ENCODE measurements at places on chromosomes 6 and 20. TPM values are rescaled to one million over a fixed set of nuclear protein-coding genes. Genes with fewer than 3 reads are reported as not detected.
A peak's percentile ranks its signal among the peaks of the same experiment; 100 is the strongest.

- H3K27ac ChIP-seq, result no peak overlapping the region
- peaks cover 13% of the 10 kb centered on the region for H3K36me3 ChIP-seq
- no peak overlapping the region for H3K4me3 ChIP-seq
- no peaks in the 10 kb centered on the region for H3K27me3 ChIP-seq
- DNase-seq, result no peak
Observed at GRCh38 chr6:31763619-31763940, 1.1 kb downstream of the SAPCD1 start.

GRCh38 chr6:138656364-138657064 is 117.1 kb upstream of the CCDC28A start:
- H3K27ac ChIP-seq, result peak overlapping the region; percentile 2
- no peak for DNase-seq
- peaks cover 25% of the 10 kb centered on the region for H3K4me1 ChIP-seq
- H3K4me3 ChIP-seq, result no peak overlapping the region
- no peaks in the 10 kb centered on the region for H3K27me3 ChIP-seq

DNA sequence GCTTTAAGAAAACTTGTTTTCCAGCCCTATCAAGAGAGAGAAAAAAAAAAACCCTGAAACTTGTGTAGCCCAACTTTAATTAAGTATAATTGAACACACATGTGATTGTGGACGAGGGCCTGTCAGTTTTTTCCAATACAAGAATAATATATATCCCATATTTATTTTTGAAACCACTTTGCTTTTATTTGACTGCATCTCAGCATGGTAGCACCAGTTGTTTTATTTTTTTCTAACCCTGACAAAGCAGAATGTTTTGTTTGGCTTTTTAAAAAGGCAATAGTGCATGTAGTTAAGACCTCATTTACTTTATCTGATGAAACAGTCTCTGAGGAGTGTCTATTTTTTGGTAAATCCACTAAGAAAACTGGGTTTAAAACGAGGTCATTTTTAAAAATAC is 257.7 kb downstream of the CDKAL1 start:
- no peaks in the 10 kb centered on the region for H3K4me1 ChIP-seq
- no peak for DNase-seq
- no peak overlapping the region for H3K27ac ChIP-seq
- no peaks in the 10 kb centered on the region for H3K36me3 ChIP-seq
- H3K27me3 ChIP-seq, result no peaks in the 10 kb centered on the region
- no peak overlapping the region for H3K4me3 ChIP-seq

DNA sequence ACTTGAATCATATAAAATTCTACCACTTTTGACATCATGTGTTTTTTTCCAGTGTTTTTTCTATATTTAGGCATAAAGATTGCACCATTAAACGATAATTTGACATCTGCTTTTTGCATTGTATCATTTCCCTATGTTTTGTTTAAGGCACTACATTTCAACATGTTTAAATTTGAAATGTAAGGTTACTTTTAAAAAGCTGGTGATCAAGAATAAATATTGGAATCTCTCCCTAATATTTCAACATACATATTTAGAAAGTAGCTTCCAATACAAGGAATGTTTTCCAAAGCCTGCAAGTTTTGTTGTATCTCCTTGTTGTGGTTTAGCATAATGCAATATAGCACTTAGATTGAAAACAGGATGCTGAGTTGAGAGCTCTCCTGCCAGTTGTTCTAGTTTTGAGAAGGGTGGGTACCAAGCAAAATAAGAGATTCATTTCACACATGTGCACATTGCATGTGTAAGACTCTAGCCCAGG is 76.5 kb downstream of the SYNJ2 start:
- H3K4me3 ChIP-seq, result no peak overlapping the region
- peaks cover 36% of the 10 kb centered on the region for H3K4me1 ChIP-seq
- no peaks in the 10 kb centered on the region for H3K27me3 ChIP-seq
- peaks cover 9% of the 10 kb centered on the region for H3K36me3 ChIP-seq

GRCh38 chr6:110310861-110311446 is 47.2 kb downstream of the METTL24 start:
- H3K27me3 ChIP-seq, result no peaks in the 10 kb centered on the region
- H3K4me3 ChIP-seq, result no peak overlapping the region
- H3K4me1 ChIP-seq, result no peaks in the 10 kb centered on the region
- no peaks in the 10 kb centered on the region for H3K36me3 ChIP-seq
- no peak overlapping the region for H3K27ac ChIP-seq

GRCh38 chr6:111718990-111719389 is 113.3 kb upstream of the TRAF3IP2 start:
- H3K36me3 ChIP-seq, result no peaks in the 10 kb centered on the region
- H3K4me3 ChIP-seq, result no peak overlapping the region
- H3K27ac ChIP-seq, result no peak overlapping the region

DNA sequence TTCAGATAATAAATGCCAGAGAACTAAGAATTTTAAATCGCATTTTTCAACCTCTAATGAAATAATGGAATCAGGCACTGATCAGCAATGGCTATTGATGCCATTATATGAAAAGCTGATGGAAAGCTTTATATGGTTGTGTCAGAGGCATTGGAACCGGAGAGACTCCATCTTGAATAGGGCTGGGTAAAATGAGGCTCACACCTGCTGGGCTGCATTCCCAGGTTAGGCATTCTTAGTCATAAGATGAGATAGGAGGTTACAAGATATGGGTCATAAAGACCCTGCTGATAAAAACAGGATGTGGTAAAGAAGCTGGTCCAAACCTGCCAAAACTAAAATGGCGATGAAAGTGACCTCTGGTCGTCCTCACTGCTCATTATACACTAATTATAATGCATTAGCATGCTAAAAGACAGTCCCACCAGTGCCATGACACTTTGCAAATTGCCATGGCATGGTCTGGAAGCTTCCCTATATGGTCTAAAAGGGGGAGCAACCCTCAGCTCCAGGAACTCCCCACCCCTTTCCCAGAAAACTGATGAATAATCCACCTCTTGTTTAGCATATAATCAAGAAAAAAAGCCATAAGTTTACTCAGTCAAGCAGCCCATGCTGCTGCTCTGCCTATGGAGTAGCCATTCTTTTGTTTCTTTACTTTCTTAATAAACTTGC is 40.2 kb upstream of the CD83 start:
- H3K36me3 ChIP-seq, result no peaks in the 10 kb centered on the region
- H3K4me1 ChIP-seq, result peaks cover 34% of the 10 kb centered on the region
- H3K4me3 ChIP-seq, result no peak overlapping the region
- no peak for DNase-seq

GRCh38 chr6:19723545-19723944 is 113.6 kb upstream of the ID4 start:
- DNase-seq, result no peak
- no peak overlapping the region for H3K4me3 ChIP-seq
- no peak overlapping the region for H3K27ac ChIP-seq
- no peaks in the 10 kb centered on the region for H3K4me1 ChIP-seq

- peaks cover 30% of the 10 kb centered on the region for H3K27me3 ChIP-seq
- H3K27ac ChIP-seq, result no peak overlapping the region
- no peaks in the 10 kb centered on the region for H3K36me3 ChIP-seq
- H3K4me1 ChIP-seq, result no peaks in the 10 kb centered on the region
- no peak overlapping the region for H3K4me3 ChIP-seq
Observed at GRCh38 chr20:40807821-40808170, 118.8 kb upstream of the MAFB start.

GRCh38 chr20:42752620-42753019 is 437.1 kb downstream of the PTPRT start:
- no peak overlapping the region for H3K27ac ChIP-seq
- no peak overlapping the region for H3K4me3 ChIP-seq
- no peaks in the 10 kb centered on the region for H3K4me1 ChIP-seq
- DNase-seq, result no peak
- H3K27me3 ChIP-seq, result no peaks in the 10 kb centered on the region
- H3K36me3 ChIP-seq, result no peaks in the 10 kb centered on the region

GRCh38 chr6:129134535-129134934 is 251.6 kb downstream of the LAMA2 start:
- H3K4me3 ChIP-seq, result no peak overlapping the region
- H3K27ac ChIP-seq, result no peak overlapping the region
- no peak for DNase-seq
- no peaks in the 10 kb centered on the region for H3K27me3 ChIP-seq
- no peaks in the 10 kb centered on the region for H3K4me1 ChIP-seq

Gene UNC5CL
- polyA plus RNA-seq, result 0.50 TPM

Gene MAP7
- 14.9 TPM for polyA plus RNA-seq

Gene HLA-DOA
- polyA plus RNA-seq, result not detected

Gene HLA-G
- polyA plus RNA-seq, result 0.84 TPM

Gene CST2
- polyA plus RNA-seq, result not detected

Gene MDFI
- 76.2 TPM for polyA plus RNA-seq

Gene DNAH8
- under 0.01 TPM for polyA plus RNA-seq

Gene KCNK5
- not detected for polyA plus RNA-seq

Gene UBE2C
- polyA plus RNA-seq, result 9.1 TPM

Gene RIPOR2
- polyA plus RNA-seq, result 0.01 TPM

Data from keratinocyte (primary cell).